ENCODE measurements at places on chromosomes 4 and X.

DNA sequence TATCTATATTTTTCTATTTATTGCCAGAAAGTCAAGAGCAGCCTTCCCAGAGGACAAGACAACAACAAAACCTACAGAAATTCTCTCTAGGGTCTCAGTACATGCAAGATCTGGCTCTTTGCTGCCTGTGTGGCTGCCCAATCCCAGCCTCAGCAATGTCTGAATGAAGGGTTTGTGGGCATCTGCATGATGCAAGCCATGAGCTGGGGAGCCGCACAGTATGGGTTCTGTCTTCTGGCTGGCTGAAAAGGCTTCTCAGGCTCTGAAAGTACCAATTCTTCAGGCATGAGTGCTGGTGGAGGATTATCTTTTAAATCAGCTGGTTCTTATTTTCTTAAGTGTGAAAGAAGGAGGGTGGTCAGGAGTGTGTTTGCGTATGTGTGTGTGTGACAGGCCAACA is 104.6 kb downstream of the PDGFRA start:
- DNase-seq, result no peak

- no peak for DNase-seq
These were observed 59.8 kb downstream of the ZNF711 start for GRCh38 chrX:85303544-85303943.

DNA sequence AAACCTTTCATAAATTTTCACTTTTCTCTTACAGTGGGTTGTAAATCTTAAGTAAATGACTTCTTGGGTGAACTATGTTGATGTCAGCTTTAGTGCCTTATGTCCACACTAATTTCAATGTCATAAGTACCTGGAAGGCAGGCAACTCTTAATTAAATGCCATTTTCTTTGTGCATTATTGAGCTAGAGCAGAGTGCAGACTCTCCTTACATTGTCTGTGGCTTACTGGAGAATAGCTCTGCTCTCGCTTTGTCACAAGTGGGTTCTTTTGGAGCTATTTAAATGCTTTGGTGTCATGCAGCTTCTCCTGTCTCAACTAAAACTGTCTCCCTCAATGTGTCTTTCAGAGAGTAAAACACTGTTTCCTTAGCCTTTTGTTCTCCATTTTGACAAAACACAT is 411.6 kb downstream of the STIM2 start:
- no peak for DNase-seq

GRCh38 chr4:8419222-8420041 is 21.1 kb downstream of the ACOX3 start:
- peak; percentile 48 for DNase-seq

DNA sequence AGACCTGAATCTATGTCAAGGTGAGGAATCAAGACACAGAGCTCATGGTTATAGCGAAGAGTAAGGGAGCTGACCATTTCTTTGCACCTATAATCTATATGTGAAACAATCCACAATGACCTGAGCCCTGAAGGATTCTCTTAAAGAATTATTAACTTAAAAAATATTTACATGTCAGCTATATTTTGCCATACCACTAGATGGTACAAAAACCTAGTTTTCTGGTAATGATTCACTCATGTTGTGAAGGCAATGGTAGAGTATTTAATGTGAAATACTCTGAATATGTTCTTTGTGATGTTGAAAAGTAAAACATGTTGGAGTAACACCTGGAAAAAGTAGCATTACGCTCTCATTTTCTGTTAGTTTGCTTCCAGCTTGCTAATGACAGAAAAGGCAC is 40.0 kb downstream of the VGLL1 start:
- no peak for DNase-seq

- DNase-seq, result no peak
These were observed 74.9 kb downstream of the NSG1 start for GRCh38 chr4:4461850-4462249.

DNA sequence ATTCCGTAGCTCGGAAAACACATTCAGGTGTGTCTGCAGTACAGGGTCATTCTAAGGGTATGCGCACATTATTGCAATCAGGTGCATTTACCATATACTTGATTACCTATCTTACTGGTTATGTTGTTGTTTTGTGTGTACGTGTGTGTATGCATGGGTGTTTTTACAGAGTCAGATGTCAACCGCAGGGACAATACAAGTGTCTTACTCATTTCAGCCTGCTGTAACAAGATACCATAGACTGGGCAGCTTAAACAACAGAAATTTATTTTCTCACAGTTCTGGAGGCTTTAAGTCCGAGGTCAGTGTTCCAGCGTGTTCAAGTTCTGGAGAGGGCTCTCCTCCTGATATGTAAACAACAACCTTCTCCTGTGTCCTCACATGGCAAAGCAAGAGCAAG is 316.7 kb downstream of the DMD start:
- DNase-seq, result no peak

GRCh38 chr4:68708566-68708965 is 38.1 kb upstream of the UGT2B15 start:
- no peak for DNase-seq

GRCh38 chr4:17511509-17511949 is 361 bp downstream of the QDPR start:
- DNase-seq, result peak; percentile 46

- no peak for DNase-seq
These were observed 43.0 kb downstream of the UNC5C start for GRCh38 chr4:95505799-95506198.

- no peak for DNase-seq
These were observed 1027.3 kb downstream of the PCDH18 start for GRCh38 chr4:136505020-136505419.

DNA sequence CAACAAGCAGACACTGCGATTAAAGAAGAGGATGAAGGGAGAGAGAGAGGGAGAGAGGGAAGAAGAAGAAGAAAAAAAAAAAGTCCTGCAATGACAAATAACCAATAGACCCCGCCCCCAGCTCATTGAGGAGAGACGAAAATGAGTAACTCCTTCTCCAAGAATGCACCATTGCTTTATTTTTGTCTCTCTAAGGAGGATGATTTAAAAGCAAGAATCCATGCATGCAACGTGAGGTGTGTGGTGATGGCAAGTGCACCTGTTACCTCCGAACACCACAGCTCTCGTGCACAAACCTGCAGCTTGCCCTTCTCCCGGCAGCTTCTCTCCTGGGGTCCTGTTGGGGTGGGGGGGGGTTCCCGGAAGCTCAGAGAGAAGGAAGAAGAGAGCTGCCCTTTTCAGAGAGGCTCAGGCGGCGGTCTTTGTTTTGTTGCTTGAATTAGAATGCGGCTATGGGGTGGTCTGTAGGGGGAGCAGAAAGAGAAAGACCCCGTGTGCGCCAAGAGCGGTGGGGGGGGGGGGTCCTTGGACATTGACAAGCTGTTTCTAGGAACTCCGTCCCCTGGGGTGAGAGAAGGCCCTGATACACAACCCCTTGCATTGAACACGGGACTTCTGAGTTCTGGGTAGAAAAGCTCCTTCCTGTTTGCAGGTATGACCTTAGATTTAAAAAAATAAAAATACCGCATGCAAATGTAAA is 100.7 kb downstream of the CRLF2 start:
- DNase-seq, result no peak

DNA sequence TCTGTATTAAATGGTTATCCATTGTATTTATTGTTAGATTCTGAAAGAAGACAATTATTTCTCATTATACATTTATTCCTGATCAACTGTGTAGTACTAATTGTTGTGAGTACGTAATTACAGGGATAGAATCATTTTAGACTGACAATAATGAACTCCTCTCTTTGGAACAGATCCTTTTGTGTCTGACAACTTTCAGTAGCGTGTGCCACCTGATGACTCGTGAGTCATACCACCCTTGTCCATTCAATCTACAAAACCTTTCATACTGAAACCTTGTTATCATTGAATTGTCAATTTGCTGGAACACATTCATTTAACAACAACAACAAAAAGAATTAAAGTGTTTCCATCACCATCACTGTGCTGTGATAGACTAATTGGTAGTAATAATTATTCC is 602.7 kb upstream of the PCDH7 start:
- no peak for DNase-seq

DNA sequence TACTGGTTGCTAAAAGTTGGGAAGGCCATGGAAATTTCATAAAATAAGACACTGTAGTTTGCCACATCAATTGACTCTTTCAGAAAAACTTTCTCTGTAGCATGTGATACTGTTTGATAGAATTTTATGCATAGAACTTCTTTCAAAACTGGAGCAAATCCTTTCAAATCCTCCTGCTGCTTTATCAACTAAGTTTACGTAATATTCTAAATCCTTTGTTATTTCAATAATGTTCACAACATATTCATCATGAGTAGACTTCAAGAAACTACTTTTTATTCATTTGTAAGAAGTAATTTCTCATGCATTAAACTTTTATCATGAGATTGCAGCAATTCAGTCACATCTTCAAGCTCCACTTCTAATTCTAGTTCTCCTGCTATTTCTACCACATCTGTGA is 199.3 kb downstream of the PCDH18 start:
- DNase-seq, result no peak

GRCh38 chrX:131139072-131139471 is 80.9 kb downstream of the ARHGAP36 start:
- no peak for DNase-seq

DNA sequence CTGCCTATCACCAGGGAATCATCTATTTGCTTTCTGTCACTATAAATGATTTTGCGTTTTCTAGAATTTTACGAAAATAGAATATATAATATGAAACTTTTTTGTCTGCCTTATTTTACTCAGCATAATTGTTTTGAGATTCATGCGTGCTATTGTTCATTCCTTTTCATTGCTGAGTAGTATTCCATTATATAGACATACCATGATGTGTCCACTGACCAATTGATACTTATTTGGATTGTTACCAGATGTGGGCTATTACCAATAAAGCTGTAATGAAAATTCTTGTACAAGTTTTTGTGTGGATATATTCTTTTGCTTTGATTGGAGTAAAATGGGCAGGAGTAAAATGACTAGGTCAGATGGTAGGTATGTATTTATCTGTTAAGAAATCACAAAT is 390.7 kb upstream of the EMCN start:
- DNase-seq, result no peak

GRCh38 chr4:40559585-40560465 is 69.8 kb downstream of the RBM47 start:
- DNase-seq, result no peak

DNA sequence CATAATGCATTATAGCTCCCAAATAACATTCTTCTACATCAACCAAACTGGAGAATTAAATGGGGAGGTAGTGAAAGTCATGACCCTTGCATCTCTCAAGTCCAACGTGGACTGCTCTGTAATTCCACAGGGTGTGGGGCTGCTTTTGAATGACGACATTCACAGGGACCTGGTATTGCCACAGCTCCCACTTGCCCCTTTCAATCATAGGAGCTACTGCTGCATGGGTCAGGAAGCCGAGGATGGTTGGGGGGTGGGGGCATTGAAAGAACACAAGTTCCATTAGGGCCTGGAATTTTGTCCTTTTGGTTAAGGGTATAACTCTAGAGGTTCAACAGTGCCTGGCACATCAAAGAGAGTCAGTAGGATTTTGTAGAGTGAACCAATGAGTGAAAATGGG is 7.4 kb upstream of the CT55 start:
- no peak for DNase-seq

DNA sequence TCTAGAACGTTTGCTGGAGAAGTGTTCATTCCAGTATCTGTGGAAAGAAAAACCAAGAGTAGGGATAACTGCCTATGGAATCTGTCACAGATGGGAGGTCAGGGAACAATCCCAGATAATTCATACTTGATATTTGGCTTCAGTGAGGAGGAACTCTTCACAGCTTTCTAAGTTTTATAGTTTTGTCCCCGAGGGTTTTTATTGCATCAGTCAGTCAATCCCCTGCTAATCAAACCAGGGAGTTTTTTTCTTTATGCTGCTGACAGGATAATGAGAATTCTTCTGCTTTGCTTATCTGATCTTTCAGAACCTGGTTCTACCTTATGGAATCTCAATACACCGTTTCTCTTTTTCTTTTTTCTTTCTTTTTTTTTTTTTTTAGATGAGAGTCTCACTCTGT is 633 bp upstream of the TRIML2 start:
- no peak for DNase-seq

GRCh38 chrX:119501511-119502148 is 33.4 kb downstream of the SLC25A5 start:
- DNase-seq, result no peak

GRCh38 chr4:185263419-185263818 is 54.0 kb downstream of the SNX25 start:
- no peak for DNase-seq

DNA sequence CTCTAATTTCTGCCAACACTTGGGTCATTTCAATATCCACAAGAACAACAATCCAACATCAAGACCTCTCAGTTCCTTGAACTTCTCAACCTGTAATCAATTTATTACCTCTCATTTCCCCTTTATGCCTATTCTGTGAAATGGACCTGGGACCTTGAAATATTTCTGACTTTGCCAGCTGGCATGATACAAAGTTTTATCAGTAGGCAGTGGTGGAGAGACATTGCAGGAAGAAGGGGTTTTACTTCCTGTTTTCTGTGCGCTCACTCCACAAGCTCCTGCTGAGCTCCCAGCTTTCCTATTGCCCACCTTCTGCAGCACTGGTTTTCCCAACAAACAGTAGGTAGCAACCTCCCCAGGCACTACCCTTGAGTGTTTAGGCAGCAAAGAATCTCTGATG is 3.5 kb upstream of the ARHGEF6 start:
- no peak for DNase-seq

DNA sequence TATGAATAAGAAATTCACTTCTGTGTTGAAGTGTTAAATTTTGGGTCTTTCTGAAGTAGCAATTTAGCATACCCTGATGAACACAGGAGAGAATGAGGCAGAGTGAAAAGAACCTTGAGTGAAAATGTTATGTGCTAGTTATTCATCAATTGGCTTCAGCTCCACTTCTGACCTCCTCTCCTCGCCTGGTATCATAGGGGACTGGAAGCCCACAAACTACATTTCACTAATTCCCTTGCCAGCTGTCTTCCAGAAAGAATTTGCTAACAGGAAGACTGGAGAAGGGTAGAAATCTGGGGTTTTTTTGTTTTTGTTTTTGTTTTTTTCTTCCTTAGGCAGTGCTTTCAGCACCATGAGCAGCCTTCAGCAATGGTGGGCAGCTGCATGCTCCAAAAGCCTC is 5.5 kb upstream of the DAPP1 start:
- DNase-seq, result no peak

DNA sequence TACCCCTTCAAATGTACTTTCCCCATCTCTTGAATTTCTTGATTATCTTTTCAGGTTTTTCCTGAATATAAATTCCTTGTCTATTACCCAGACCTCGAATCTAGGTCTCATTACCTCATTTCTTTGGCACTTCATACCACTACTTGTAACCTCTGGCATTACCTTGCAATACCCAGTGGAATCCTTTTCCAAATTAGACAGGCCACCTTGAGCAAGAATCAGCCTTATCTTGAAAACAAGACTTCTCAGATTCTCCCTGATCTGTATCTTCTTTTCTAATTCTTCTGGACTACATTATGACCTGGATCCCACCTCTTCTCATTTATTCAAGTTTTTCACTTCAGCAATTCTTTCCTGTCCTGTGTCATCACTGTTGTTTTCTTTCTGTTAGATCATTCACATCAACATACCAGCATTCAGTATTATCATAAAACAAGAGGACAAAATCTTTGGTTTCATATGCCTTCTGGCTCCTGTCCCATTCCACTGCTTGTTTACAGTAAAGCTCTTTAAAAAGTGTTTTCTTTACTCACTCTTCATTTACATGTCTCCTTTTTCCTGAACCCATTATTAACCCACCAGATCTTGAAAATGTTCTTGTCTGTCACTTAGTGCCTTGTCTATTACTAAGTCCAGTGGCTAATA is 275.6 kb upstream of the HS3ST1 start:
- DNase-seq, result no peak
